ENCODE measurements at places on chromosomes 12 and 14.

DNA sequence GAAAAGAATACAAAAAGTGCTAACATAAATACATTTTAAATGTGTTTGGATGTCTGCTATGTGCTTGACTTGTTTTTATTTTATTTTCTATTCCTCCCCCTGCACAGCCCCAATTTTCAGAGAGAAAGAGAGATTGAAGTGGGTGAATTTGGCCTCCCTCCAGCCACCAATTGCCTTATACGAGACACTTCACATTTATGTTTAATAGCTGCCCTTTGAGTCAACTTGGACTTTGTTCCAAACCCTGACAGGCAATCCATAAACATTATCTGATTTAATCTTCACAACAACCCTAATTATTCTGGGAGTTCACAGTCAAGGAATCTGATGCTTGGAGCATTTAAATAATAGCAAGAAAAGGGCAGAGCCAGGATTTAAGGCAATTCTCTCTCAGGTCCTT is 161.7 kb downstream of the SLC15A4 start:
- no peak for DNase-seq

GRCh38 chr12:113351089-113351488 is 7.3 kb upstream of the PLBD2 start:
- no peak for DNase-seq

- DNase-seq, result peak; percentile 64
These were observed 151.6 kb upstream of the OR4E1 start for GRCh38 chr14:21825149-21825743.

DNA sequence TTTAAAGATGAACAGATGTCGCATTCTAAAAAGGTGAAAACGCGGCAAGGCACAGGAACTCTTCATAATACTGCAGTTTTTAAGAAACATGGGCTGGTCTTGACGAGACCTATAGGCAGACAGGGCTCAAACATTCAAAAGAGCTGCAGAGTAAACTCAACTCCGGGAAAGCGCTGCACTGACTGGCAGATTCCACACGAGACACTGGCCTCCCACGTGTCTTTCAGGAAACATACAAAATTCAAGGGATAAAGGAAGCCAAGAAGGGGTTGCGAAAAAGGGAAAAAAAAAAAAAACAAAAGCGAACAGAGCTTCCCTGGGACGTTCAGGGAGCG is 614 bp upstream of the ARF6 start:
- peak; percentile 79 for DNase-seq

- DNase-seq, result no peak
These were observed 377.1 kb upstream of the SFSWAP start for GRCh38 chr12:131333621-131334440.

GRCh38 chr12:13740149-13740545 is 241.3 kb downstream of the GRIN2B start:
- no peak for DNase-seq

GRCh38 chr12:57899010-57899662 is 42.2 kb upstream of the ATP23 start:
- DNase-seq, result no peak

- no peak for DNase-seq
These were observed 142.2 kb upstream of the RFLNA start for GRCh38 chr12:124152731-124153130.

DNA sequence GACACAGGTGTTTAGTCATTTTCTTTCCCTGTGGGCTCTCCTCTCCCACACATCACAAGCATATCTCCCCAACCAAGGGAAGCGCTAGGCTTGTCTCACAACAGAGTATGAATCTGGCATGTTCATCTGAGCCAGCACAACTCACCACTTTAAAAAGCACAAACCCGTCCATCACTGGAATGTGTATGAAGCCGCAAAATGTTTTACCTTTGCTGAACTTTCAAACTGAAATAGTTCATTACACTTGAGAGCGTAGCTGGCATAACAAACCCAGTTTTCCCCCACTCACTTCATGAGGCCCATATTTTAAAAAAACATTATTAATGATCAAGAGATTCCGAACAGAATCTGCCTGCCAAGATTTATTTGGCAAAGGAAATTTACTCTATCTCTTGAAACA is 15.8 kb downstream of the NID2 start:
- DNase-seq, result no peak

GRCh38 chr14:68293404-68293803 is 473.8 kb downstream of the RAD51B start:
- no peak for DNase-seq

DNA sequence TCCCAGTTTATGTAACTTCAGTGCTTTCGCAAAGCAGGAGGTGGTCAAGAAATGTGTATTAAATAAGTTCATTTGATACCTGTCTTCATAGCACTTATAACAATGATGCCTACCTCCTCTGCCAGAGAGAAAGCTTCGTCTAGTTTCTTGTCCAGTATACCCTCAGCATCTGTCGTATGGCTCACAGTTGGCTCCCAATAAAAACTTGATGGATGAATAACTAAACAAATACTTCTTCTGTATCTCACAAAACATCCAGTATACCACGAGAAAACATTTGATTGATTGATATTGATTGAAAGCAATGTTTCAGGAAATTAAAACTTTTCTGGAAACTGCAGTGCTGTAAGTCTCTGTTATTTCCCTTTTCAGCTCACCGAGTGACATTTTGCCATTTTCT is 26.9 kb upstream of the PTGDR start:
- no peak for DNase-seq

GRCh38 chr14:95374239-95374997 is 54.7 kb upstream of the CLMN start:
- no peak for DNase-seq

DNA sequence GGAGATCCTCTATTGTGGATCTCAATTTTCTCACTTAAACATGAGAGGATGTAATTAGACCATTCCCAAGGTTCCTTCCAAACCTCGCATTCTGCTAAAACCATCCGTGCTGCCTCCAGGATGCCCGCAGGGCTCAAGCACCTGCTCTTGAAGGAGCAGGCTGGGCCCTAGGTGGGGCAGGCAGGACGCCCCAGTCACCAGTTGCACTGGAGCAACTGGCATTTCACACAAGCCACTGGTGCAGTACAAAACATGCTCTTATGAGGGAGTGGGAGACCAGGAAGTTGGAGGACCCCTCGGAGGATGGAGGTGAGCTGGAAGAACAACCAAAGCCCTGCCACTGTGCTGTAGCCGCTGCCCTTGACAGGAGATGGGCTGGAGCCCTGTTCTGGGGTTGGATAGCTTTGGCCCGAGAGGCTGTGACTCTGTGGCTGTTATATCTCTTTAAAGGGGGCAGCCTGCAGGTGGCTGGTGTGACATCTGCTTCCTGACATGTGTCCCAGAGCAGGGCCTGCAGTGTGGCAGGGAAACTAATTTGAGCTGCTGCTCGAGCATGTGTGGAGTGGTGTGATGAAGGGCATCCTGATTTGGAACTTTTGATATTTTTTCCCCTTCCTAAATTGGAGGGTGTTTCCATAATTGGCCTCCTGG is 122.2 kb downstream of the CRACR2A start:
- DNase-seq, result no peak

- no peak for DNase-seq
These were observed 601 bp downstream of the ZNF839 start for GRCh38 chr14:102320033-102320660.

GRCh38 chr12:105322070-105322469 is 8.4 kb upstream of the C12orf75 start:
- no peak for DNase-seq

- DNase-seq, result no peak
These were observed 179.2 kb downstream of the PELI2 start for GRCh38 chr14:56297449-56297848.

DNA sequence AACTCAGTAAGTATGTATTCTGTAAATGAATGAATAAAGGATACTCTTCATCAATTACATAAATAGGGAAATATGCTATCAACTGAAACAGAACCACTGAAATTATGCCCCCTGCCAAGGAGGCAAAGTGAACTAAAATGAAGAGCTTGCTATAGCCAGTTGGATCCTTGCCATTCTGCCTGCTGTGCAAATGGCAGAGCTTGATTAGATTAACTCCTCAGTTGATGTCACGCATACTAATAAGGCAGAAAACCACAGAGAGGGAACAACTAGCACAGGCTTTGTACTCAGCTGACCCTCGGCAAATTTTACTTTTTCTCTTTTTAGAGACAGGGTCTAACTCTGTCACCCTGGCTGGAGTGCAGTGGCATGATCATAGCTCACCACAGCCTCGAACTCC is 36.7 kb upstream of the FERMT2 start:
- DNase-seq, result no peak

DNA sequence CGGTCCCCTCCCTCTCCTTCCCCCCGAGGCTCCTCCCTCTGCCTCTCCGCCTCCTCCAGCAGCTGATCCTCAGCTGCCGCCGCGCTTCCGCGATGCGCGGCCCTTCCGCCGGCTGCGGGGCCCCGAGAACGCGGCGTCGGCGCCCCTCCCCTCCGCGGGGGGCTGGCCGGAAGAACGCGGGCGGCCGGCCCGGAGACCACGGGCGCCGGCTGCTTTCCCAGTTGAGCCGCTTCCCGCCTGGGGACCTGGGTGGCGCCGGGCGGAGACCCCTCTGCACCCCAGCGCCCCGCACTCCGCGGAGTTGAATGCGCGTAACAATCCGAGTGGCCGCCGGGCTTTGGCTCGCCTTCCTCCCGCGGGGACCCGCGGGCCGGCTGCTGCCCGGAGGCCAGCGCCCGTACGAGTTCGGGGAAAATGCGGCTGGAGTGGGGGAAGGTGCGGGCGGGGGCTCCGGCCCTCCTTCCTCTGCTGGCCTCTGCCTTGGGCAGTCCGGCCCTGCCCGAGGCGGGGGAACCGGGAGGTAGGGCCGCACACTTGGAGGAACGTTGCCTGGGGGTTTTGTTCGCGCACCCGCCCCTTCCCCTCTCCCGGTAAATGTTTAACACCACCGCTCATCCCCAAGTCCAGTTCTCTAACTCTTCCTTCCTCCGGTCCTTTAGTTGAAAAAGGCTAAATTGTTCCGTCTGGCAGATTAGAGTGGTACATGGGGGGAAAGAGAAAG is 393 bp upstream of the DCAF5 start:
- no peak for DNase-seq

GRCh38 chr12:46404225-46404631 is 31.7 kb upstream of the SLC38A2 start:
- no peak for DNase-seq

- DNase-seq, result no peak
These were observed 73.0 kb downstream of the IQSEC3 start for GRCh38 chr12:139585-139984.

DNA sequence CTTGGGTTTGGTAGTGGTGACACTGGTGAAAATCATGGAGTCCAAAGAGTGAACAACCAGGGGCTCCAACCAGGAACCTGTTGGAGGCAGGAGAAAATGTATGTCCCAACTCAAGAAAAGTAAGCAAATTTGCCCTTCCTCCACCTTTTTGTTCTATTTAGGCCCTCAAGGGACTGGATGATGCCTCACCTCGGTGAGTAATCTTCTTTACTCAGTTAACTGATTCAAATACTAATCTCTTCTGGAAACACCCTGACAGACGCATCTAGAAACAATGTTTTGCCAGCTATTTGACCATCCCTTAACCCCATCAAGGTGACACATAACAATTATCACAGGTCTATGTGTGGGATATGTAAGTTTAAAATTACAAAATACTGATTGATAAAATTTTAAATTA is 272.4 kb upstream of the FOXG1 start:
- no peak for DNase-seq

DNA sequence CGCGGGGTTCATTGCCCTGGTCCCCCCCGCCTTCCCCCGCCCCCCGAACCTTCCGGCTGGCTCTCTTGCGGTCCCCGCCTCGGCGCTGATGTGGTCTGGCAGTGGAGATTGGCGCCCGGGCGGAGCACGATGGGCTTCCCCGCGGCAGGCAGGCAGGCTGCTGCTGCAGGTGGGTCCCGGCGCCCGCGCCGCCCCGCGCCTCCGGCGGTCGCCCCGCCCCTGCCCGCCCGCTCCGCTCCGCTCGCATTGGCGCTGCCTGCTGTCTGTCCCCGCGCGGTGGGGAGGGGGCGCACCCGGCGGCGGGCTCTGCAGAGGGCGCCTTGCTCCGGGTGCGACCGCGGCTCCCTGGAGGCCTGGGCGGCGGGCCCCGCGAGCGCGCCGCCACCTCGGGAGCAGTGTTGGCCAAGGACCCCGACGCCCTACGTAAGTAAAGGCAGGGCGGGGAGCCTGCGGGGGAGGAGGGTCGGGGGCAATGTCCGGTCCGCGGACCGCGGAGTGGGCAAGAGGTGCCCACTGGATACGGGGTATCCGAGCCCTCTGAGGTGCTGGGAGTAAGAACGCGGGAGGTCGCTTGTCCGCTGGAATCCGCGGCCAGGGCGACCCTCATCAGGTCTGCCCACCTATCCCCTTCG is at the start of gene AKAP5:
Gene AKAP5 (plus strand): TSS at position 309 of the 632 bp plus-strand sequence. CDS start 2,896 bp downstream, outside the sequence.
- peak; percentile 94 for DNase-seq

DNA sequence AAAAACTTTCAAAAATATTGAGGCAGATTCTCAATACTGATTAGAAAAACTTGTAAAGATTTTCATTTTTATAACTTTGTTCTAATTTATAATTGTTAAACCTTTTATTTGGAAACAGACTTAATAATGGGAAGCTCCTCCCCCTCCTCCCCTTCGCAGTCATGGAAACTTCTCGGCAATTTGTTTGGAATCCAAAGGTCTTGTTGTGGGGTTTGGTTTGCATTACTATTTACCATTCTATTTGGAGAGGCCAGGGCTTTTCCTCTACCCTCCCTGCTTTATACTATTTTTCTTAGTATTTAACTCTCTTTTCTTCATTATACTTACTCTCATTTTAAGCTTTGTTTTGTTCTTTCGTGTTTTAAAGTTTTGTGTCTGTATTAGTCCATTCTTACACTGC is 6.0 kb downstream of the SLC39A9 start:
- DNase-seq, result no peak

DNA sequence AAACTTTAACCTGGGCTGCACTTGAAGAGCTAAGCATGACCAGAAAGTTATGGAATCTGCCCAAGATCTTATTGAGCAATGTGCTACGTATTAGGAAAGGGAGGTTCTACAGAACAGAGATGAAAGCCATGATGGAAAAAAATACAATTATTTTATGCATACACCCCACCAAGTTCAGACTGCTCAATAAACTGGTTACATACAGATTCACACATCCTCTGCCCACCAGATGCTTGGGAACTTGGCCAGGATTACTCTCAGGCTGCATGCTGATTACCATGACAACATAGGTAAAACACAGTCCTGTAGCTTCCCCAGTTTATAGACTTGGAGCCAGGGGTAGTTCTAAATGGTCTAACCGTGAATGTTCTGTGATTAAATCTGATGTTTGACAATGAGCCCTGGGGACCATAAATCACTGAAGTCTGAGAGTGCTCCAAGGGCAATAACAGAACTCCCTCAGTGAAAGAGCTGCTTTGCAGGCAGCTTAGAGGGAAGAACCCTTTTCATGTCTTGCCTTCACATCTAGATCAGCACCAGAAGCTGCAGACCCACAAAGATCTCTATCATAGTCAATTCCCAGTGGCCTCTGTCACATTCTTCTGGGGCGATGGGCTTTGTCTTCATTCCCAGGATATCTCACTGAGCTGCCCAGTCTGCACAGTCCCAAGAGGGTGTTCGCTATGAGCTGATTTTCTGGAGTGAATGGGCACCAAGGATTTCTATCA is 232.2 kb downstream of the EMP1 start:
- DNase-seq, result no peak

Measured in NCI-H2171 (cell line).